GM10248 (cell line): ENCODE measurements at places on chromosomes 1 and 21.

DNA sequence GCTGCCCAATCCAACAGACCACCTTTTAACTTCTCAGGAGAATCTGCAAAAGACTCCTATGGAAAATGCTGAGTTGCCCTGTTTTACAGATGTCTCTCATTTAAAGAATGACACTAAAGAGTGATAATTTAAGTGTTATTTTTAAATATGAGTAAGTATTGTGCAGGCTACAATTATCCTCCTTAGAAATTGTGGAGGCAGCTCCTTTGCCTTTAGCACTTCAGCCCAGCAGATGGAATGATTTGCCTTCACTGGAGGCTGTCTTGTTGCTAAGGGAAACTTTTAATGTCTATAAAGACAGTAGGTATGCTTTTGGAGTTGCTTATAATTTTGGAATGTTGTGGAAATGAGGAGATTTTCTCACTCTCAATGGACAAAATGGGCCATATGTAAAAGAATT lies 1345.5 kb downstream of the NCAM2 start:
- no peak for DNase-seq

- DNase-seq = no peak
Measured at GRCh38 chr1:109433322-109433721, 7.1 kb upstream of the PSMA5 start.

- DNase-seq = no peak
Measured at GRCh38 chr1:8854240-8854639, 24.2 kb downstream of the ENO1 start.

GRCh38 chr1:234675572-234675971 lies 65.6 kb upstream of the IRF2BP2 start:
- DNase-seq = no peak

- no peak for DNase-seq
Measured at GRCh38 chr1:159229260-159229885, 24.7 kb downstream of the ACKR1 start.

DNA sequence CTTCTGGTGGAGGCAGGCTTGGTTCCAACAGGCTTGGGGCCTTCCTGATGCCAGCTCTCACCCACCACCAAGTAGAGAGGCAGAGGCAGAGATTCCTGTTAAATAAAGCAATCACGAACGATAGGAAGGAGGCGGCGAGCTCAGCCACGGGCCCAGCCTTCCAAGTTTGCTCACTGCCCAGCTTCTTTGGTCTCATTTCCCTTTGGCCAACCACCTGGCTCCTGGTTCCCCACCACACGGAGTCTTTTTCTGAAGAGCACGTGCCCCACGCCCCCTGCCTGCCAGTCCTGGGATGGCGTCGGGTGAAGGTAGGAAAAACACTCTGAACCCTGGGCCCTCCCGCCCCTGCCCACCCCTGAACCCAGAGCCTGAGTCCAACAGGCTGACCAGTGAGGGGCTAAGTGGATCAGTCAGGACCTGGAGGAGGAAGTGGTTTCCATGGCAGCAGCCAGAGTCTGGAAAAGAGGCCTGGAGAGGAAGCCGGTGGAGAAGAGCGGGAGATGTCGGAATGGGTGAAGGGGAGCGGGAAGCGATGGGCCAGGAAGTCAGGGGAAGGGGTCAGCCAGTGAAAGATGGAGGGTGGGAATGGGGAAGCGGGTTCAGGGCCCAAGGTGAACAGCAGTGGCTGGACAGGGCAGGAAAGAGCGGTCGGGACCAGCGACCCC lies 158.2 kb upstream of the KLHDC7A start:
- no peak for DNase-seq

- no peak for DNase-seq
Measured at GRCh38 chr1:65011983-65012382, 45.6 kb upstream of the JAK1 start.

DNA sequence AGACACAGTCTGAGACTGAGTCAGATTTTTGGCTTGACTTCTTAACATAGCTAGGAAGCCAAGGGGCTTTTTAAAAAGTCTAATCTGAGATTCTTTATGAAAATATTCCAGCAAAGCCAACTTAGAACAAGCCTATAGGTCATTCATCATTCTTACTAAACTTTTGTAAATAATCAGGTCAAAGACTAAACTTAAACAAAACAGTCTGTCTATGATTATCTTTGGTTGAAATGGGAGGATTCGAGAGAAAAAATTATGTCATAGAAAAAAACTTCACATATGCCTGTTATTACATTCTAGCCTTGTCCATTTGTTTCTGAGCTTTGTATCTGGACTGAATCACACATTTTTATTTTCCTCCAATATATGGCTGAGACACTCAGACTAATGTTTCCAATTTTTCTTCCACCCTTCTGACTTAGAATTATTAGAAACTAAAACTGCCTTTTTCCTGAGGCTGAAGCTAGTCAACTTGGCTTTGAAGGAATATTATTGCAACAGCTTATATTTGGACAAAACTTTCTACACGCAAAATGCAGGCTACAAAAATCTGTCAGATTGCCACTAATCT lies 83.3 kb downstream of the ETS2 start:
- DNase-seq = no peak

GRCh38 chr1:71956613-71957285 lies 325.6 kb downstream of the NEGR1 start:
- no peak for DNase-seq

GRCh38 chr1:65177457-65177856 lies 29.5 kb downstream of the AK4 start:
- no peak for DNase-seq
